ENCODE measurements at places on chromosomes 7 and 10.

GRCh38 chr7:75642810-75643486 lies 95.8 kb downstream of the HIP1 start:
- DNase-seq = peak; percentile 61

DNA sequence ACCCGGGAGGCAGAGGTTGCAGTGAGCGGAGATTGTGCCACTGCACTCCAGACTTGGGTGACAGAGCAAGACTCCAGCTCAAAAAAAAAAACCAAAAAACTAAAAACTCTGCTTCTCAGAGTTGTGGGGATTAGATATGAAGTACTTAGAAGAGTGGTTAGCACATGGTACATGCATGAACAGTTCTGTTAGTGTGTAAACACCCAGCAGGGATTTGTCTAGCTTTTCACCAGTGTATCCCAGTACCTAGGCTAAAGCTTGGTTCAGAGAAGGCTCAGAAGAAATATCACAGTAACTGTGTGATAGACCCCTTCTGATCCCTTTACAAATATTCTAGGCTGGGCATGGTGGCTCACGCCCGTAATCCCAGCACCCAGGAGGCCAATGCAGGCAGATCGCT lies 9.5 kb downstream of the PPIA start:
- no peak for DNase-seq

- DNase-seq = no peak
These were observed 30.3 kb downstream of the TMEM168 start for GRCh38 chr7:112759905-112760304.

GRCh38 chr10:99375426-99375825 lies 46.3 kb downstream of the CNNM1 start:
- DNase-seq = no peak

DNA sequence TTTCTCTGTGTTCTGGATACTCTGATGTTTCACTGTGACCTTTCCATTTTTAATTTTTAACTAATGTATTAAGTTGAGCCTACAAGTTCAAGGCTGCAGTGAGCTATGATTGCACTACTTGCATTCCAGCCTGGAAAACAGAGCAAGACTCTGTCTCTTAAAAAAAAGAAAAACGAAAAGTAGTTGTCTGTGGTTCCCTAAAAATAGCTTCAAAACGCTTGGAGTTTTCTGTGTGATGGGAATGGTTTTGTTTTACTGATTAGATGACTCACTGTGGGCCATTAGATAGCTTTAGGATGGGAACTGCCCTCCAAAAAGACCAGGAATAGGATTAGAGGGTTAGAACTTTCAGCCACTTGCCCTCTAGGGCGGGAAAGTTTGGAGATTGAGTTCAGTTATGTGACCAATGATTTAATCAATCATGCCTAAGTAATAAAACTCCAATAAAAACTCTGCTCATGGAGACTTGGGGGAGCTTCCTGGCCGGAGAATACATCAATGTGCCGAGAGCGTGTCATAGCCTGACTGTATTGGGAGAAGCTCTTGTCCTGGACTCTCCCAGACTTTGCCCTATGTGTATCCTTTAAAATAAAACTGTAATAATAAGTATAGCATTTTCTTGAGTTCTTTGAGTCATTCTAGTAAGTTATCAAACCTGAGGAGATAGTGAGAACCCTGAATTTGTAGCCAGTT lies 147.1 kb downstream of the LYZL1 start:
- no peak for DNase-seq

DNA sequence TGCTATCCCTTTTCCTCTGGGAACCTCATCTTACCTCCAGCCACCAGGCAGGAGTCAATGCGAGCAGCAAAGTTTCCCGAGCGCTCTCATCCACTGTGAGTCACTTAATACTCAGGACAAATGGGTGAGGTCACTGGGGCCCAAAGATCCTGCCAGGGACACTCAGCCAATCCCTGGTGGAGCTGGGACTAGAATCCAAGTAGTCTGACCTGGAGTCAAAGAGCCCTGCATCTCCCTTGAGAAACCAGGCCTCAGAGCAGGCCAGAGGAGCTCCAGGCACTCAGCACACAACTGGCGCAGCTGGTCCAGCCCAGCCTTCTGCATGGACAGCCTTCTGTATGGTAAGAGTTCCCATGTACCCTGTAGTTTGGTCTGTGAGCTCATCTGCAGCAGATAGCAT lies 142.3 kb downstream of the MAPK8 start:
- DNase-seq = no peak

GRCh38 chr7:138663725-138664710 lies 37.1 kb downstream of the SVOPL start:
- DNase-seq = no peak

- peak; percentile 40 for DNase-seq
These were observed 51.0 kb downstream of the ORC5 start for GRCh38 chr7:104156842-104157277.

GRCh38 chr10:114743521-114744231 lies 77.9 kb upstream of the FHIP2A start:
- DNase-seq = no peak

DNA sequence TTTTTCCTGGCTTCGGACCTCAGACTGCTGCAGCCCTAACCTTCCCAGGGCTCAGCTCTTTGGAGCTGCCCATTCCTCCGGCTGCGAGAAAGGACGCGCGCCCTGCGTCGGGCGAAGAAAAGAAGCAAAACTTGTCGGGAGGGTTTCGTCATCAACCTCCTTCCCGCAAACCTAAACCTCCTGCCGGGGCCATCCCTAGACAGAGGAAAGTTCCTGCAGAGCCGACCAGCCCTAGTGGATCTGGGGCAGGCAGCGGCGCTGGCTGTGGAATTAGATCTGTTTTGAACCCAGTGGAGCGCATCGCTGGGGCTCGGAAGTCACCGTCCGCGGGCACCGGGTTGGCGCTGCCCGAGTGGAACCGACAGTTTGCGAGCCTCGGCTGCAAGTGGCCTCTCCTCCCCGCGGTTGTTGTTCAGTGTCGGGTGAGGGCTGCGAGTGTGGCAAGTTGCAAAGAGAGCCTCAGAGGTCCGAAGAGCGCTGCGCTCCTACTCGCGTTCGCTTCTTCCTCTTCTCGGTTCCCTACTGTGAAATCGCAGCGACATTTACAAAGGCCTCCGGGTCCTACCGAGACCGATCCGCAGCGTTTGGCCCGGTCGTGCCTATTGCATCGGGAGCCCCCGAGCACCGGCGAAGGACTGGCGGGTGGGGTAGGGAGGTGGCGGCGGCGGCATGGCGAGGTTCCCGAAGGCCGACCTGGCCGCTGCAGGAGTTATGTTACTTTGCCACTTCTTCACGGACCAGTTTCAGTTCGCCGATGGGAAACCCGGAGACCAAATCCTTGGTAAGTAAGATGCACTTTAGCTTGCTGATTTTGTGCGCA lies at the start of gene PLXDC2:
Gene PLXDC2, plus strand, starts transcription at position 22 of the 820 bp plus-strand sequence.
- peak; percentile 33 for DNase-seq

DNA sequence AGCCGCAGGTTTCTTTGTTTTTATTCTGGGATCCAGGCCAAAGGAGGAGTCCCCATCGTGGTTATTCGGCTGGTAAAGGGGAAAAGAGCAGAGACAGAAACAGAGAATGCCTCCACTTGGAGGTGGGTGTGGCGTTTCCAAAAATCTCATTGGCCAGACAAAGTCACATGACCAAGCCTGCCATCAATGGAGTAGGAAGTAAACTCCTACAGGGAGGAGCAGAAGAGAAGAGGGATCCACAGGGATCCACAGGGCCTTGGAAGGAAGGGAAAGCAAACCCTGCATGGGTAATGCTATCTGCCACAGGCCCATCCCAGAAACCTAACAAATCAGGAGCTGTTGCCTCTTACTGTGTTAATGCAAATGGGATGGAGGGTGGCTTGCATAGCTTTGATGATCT lies 425.7 kb upstream of the GALNT17 start:
- no peak for DNase-seq

DNA sequence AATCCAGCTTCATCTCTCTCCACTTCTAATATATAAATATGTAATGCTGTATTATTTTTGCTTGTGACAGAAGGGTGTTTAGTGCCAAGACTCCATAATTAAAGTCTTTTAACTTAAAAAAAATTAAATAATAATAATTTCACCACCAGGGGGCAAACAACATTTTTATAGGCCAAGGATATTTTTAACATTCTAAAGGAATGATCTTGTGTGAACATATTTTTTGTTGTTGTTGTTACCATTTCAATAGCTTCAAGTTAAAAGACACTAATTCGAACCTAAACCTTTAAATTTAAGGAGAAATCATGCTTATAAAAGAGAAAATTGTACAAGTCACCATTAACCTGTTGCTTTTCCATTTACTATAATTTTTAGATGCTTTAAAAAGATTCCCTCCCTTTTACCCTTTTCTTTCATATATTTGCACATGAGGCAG lies 7.5 kb upstream of the DNAJC1 start:
- DNase-seq = peak; percentile 10
